ENCODE measurements at places on chromosomes 13 and 19.

DNA sequence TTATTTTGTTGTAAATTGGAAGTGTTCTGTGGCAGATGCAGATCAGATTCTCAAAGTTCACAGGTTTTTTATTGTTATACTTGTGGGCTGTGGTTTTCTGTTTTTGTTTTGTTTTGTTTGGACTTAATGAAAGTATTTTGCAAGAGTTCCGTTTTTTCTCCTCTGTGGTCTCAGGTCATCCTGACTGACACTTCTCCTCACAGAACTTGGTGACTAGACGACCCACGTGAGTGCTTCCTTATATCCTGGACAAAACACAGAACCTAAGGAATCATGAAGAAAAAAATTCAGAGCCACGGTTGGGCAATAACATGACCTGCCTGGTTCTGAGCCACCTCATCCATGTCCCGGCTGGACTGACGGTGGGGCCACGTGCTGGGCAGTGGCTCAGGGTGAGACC, 2.5 kb upstream of the RFPL4AL1 start:
- DNase-seq, result no peak

GRCh38 chr13:112974671-112975070, 5.7 kb downstream of the MCF2L start:
- peak; percentile 28 for DNase-seq

GRCh38 chr19:47549261-47549862, 23.6 kb downstream of the ZNF541 start:
- no peak for DNase-seq

- peak; percentile 94 for DNase-seq
These were observed 630 bp downstream of the COQ8B start for GRCh38 chr19:40716031-40716481.

- DNase-seq, result no peak
These were observed 78.3 kb downstream of the ELF1 start for GRCh38 chr13:40940841-40941240.

DNA sequence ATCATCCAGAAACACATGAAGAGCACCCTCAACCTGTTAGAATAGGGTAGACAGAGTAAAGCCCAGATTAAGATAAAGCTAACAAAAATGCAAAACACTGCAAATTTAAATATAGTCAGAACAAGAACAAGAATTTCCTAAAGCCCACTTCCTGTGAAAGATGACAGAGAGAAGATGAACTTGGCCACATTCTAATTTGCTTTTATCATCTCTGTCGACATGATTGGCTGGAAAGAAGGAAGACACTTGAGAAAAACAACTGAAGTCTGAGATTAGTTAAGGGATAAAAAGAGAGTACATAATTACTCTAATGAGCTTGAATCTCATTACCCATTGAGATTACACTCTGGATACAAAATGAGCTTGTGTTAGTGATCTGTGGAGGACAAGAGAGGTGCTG, 537.6 kb downstream of the KLF5 start:
- DNase-seq, result no peak
